Neural crest cell (in vitro differentiated cells): ENCODE measurements at places on chromosomes 11 and 22. TPM values are rescaled to one million over a fixed set of nuclear protein-coding genes. Genes with fewer than 3 reads are reported as not detected.

Gene VWCE
- 42.0 and 42.1 TPM in 2 replicates for total RNA-seq

- H3K27ac ChIP-seq, result no peak overlapping the region
- peaks cover 18% of the 10 kb centered on the region for H3K4me1 ChIP-seq
- H3K27me3 ChIP-seq, result no peaks in the 10 kb centered on the region
- peaks cover 4% of the 10 kb centered on the region for H3K36me3 ChIP-seq
Observed at GRCh38 chr11:87020336-87020735, 17.4 kb upstream of the TMEM135 start.

DNA sequence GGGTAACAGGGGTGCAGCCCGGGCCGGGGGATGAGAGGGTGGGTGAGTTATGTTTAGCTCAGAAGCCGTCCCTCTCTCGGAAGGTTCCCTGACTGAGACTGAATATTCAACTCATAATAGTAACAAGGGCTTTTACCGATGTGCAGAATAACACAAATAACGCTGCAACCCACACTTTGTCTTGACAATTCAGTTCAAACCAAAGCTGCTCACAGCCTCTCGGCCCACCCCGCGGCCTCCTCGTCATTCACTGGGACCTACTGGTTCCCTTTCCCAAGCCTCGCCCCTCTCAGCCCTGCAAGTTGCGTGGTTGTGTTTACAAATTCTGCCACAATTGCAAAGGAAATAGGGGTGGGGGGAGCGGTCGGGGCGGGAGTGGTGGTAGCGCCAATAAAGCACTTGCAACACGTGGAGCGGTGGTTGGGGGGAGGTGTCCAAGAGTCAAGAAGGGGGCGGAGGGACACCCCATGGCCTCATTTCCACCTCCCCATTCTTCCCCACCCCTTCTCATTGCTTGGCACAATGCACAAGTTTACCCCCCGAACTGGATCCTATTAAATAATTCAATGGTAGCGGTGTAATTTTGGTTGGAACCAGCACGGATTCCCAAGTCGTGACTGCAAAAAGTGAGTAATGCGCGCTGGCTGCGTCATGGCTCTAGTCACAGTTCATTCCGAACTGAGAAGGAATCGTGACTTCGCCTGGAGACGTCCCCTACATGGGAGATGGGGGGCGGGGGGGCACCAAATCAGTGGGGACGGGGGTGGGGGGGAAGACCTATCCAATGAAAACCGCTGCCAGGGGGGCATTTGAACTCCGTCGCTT is 102.0 kb upstream of the HSD17B12 start:
- DNase-seq, result no peak
- peak overlapping the region; percentile 96 for H3K4me3 ChIP-seq
- peaks cover 4% of the 10 kb centered on the region for H3K36me3 ChIP-seq
- H3K27me3 ChIP-seq, result peaks cover 99% of the 10 kb centered on the region

- peak overlapping the region; percentile 37 for H3K27ac ChIP-seq
- peaks cover 2% of the 10 kb centered on the region for H3K27me3 ChIP-seq
- H3K36me3 ChIP-seq, result peaks cover 5% of the 10 kb centered on the region
- no peak for DNase-seq
- peak overlapping the region; percentile 88 for H3K4me3 ChIP-seq
- H3K4me1 ChIP-seq, result peaks cover 45% of the 10 kb centered on the region
Observed at GRCh38 chr11:47272706-47273105, 2.8 kb downstream of the MADD start.
